Kidney (tissue), 22 donors: ENCODE measurements at places on chromosomes 5 and 9. TPM values are rescaled to one million over a fixed set of nuclear protein-coding genes. Genes with fewer than 3 reads are reported as not detected.

- no peak overlapping the region for H3K27ac ChIP-seq
- no peaks in the 10 kb centered on the region for H3K36me3 ChIP-seq
- H3K4me3 ChIP-seq, result no peak overlapping the region
- no peak for DNase-seq
- H3K4me1 ChIP-seq, result no peaks in the 10 kb centered on the region
- no peaks in the 10 kb centered on the region for H3K27me3 ChIP-seq
Observed at GRCh38 chr5:38575476-38575875, 19.0 kb upstream of the LIFR start.

- H3K27me3 ChIP-seq, result peaks cover 27% of the 10 kb centered on the region
- no peak within 1 kb of the TSS for H3K27ac ChIP-seq
- no peak for DNase-seq
- H3K4me3 ChIP-seq, result peak within 1 kb of the TSS; percentile 55
- peaks cover 13% of the 10 kb centered on the region for H3K4me1 ChIP-seq
Observed at GRCh38 chr5:33936381-33937016, at the start of gene RXFP3. Gene RXFP3, plus strand, starts transcription at chr5:33936386. Its CDS starts 355 bp downstream, at chr5:33936741.

- H3K36me3 ChIP-seq, result no peaks in the 10 kb centered on the region
- H3K27ac ChIP-seq, result no peak overlapping the region
- H3K4me1 ChIP-seq, result no peaks in the 10 kb centered on the region
- no peak for DNase-seq
Observed at GRCh38 chr5:116389601-116390000, 185.0 kb downstream of the SEMA6A start.

DNA sequence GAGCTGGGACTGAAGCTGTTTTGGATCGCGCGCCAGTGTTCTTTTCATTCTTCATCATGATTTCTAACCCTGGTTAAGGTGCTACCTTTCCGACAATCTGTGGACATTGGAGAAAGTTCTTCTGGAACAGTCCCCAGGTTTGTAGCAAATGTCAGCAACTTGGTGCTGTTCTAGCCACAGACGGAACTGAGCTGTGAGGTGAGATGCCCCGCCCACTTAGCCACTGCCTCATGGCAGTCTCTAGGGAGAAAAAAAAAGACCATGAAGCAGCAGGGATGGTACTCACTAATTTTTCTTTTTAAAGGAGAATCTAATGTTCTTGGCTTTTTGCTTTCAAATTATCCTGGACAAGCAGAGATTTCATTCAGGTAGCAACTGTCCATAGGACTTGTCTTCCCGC is 72.1 kb upstream of the STK32A start:
- DNase-seq, result no peak
- H3K4me3 ChIP-seq, result no peak overlapping the region
- H3K36me3 ChIP-seq, result no peaks in the 10 kb centered on the region
- H3K27me3 ChIP-seq, result no peaks in the 10 kb centered on the region
- H3K27ac ChIP-seq, result no peak overlapping the region

- H3K4me3 ChIP-seq, result no peak overlapping the region
- no peaks in the 10 kb centered on the region for H3K4me1 ChIP-seq
- H3K27ac ChIP-seq, result no peak overlapping the region
- no peaks in the 10 kb centered on the region for H3K27me3 ChIP-seq
- H3K36me3 ChIP-seq, result no peaks in the 10 kb centered on the region
Observed at GRCh38 chr9:134778841-134779411, 101.7 kb upstream of the FCN2 start.

GRCh38 chr5:82599692-82600091 is 321.5 kb upstream of the RPS23 start:
- H3K36me3 ChIP-seq, result no peaks in the 10 kb centered on the region
- H3K4me1 ChIP-seq, result no peaks in the 10 kb centered on the region
- H3K4me3 ChIP-seq, result no peak overlapping the region
- DNase-seq, result no peak
- no peaks in the 10 kb centered on the region for H3K27me3 ChIP-seq
- no peak overlapping the region for H3K27ac ChIP-seq

GRCh38 chr9:134366223-134367031 is 40.2 kb downstream of the RXRA start:
- H3K4me3 ChIP-seq, result no peak overlapping the region
- DNase-seq, result peak; percentile 78
- H3K4me1 ChIP-seq, result peaks cover 72% of the 10 kb centered on the region
- H3K27ac ChIP-seq, result peak overlapping the region; percentile 63
- H3K36me3 ChIP-seq, result no peaks in the 10 kb centered on the region
- H3K27me3 ChIP-seq, result no peaks in the 10 kb centered on the region

GRCh38 chr5:137791799-137792198 is 37.6 kb upstream of the HNRNPA0 start:
- no peaks in the 10 kb centered on the region for H3K4me1 ChIP-seq
- DNase-seq, result no peak
- no peak overlapping the region for H3K4me3 ChIP-seq
- no peak overlapping the region for H3K27ac ChIP-seq
- no peaks in the 10 kb centered on the region for H3K36me3 ChIP-seq

DNA sequence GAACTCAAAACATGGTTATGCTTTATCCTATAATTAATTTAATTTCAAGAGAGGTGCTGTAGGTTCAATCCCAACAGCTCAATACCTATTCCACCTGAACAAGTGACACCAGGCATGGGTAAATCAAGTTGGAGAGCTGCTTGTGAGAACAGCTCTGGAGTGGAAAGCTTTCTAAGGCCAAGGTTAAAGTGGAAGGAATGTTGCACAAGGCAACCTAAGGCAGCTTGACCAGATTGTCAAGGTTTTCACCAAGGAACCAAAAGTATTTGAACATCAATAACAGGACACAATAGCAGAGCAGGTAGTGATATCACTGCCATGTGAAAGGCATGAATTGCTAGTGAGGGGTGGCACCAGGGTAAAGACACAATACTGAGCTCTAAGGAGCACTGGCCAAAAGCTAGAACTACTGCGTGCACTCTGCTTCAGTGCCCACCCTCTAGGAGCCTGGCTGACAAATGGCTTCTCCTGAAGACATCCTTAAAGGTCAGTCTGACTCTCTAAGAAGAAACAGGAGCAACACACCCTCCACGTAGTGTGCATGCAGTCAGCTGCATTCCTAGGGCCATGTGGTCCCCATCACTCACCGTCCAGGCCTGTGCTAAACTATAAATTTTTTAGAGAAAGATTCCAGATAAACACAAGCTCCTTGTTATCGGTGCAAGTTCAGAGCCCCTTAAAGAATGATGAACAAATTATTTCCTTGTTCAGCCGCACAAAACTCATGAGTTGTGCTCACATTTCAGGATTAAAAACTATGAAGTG is 677.7 kb upstream of the KLF4 start:
- no peak for DNase-seq
- no peaks in the 10 kb centered on the region for H3K36me3 ChIP-seq
- no peaks in the 10 kb centered on the region for H3K4me1 ChIP-seq
- H3K4me3 ChIP-seq, result no peak overlapping the region

MLANA gene
- not detected for total RNA-seq

SLC34A1 gene
- 0.91 TPM for total RNA-seq

PCDHGC5 gene
- 1.4 TPM for total RNA-seq

F2RL2 gene
- 0.44 TPM for total RNA-seq

SYK gene
- total RNA-seq, result 52.2 TPM

CTXN3 gene
- total RNA-seq, result 0.35 TPM

INSYN2B gene
- 0.28 TPM for total RNA-seq

PCDHA10 gene
- 7.6 TPM for total RNA-seq
